ENCODE measurements at places on chromosomes 11 and 22.

- no peak for DNase-seq
Measured at GRCh38 chr11:88683024-88683423, 345.5 kb upstream of the CTSC start.

- DNase-seq, result no peak
Measured at GRCh38 chr11:110762590-110762989, 50.4 kb upstream of the ARHGAP20 start.

DNA sequence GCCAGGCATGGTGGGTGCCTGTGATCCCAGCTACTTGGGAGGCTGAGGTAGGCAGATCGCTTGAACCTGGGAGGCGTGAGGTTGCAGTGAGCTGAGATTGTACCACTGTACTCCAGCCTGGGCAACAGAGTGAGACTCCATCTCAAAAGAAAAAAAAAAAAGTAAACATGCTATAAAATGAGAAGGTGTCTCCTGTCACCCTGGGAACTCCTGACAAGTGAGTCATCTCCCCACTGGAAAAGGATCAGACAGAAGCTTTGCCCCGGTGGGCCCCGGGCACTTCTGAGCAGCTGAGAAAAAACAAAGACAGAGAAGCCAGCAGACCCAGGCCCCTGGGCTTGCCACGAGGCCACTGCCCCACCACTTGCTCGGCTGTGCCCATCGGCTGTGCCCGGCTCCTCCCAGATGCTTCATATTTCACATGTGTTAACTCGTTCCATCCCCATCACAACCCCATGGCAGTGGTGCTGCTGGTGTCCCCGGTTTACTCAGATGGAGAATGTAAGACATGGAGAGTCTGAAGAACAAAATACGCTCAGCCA lies 22.3 kb downstream of the TTLL1 start:
- DNase-seq, result no peak

- no peak for DNase-seq
Measured at GRCh38 chr11:2202071-2202899, 30.7 kb upstream of the TH start.

GRCh38 chr11:1570001-1570453 lies 2.0 kb downstream of the DUSP8 start:
- DNase-seq, result no peak

DNA sequence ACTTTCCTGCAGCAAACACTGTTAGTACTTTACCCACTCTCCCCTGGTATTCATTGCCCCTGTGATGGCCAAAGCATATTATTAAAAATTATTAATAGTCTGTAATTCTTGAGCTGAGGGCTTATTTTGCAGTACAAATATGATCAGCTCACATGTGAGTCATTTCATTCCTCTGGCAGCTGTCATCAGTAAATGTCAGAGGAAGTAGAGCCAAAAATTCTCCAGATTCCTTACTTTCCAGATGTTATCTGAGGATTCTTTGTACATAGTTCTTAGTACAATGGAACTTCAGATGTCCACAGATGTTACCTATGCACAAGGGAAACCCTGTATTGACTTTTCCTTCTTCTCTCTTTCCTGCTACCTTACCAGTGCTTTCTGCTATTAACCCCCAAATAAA lies 12.5 kb downstream of the OR5B3 start:
- no peak for DNase-seq

- peak; percentile 73 for DNase-seq
Measured at GRCh38 chr11:18012906-18013781, at the start of gene SERGEF. TSS of gene SERGEF (minus strand) at chr11:18013047. CDS start at chr11:18013010, 37 bp downstream.

- DNase-seq, result peak; percentile 22
Measured at GRCh38 chr11:16001899-16002426, 354.4 kb downstream of the SOX6 start.

DNA sequence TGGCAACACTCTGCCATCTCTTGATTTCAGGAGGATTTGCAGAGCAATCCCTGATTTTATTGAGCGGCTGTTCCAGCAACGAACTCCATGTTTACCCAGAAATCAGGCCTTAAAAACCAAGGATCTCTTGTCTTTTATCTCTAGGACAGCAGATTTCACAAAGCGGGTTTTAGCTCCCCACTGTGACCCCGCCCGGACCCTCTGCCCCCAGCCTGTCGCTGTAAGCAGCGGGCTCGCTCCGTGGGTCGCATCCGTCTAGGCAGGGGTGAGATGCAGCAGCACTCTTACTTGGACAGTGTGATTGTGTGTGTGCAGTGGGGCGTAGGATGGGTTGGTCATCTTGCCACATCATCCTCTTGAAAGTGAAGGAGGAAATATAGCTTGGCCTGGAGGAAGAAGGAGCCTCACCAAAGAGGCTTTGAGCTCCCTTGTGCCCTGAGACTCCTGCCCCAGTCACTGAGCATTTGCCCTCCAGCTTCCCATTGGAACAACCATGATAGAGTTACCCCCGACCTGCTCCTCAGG lies 189.2 kb upstream of the TBCEL start:
- DNase-seq, result no peak

GRCh38 chr11:26622181-26622580 lies 50.1 kb upstream of the MUC15 start:
- DNase-seq, result no peak

- DNase-seq, result no peak
Measured at GRCh38 chr11:45423036-45423435, 136.9 kb upstream of the SYT13 start.

GRCh38 chr22:38861170-38861876 lies 10.7 kb downstream of the CBX6 start:
- no peak for DNase-seq

DNA sequence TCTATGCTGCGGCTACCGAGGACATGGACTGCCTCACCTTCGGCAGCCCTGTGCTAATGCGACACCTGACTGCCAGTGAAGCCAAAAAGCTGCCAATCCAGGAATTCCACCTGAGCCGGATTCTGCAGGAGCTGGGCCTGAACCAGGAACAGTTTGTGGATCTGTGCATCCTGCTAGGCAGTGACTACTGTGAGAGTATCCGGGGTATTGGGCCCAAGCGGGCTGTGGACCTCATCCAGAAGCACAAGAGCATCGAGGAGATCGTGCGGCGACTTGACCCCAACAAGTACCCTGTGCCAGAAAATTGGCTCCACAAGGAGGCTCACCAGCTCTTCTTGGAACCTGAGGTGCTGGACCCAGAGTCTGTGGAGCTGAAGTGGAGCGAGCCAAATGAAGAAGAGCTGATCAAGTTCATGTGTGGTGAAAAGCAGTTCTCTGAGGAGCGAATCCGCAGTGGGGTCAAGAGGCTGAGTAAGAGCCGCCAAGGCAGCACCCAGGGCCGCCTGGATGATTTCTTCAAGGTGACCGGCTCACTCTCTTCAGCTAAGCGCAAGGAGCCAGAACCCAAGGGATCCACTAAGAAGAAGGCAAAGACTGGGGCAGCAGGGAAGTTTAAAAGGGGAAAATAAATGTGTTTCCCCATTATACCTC lies 3.3 kb downstream of the FEN1 start:
- no peak for DNase-seq

DNA sequence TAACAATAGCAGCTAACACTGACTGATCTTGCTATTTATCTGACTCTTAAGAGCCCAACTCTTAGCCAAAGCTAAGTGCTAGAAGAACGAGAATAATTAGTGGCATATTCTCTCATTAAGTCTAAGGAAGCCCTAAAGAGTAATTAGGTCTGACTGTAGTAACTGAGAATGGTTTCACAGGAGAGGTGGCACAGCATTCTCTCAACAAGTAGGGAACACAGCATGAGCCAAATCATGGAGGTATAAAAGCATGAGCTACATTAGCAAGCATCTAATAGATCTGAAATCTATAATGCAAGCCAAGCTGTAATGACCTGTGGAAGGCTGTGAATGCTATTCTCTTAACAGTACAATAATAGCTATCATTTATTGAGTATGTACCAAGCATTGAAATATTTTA lies 230.6 kb downstream of the TTC28 start:
- DNase-seq, result no peak

DNA sequence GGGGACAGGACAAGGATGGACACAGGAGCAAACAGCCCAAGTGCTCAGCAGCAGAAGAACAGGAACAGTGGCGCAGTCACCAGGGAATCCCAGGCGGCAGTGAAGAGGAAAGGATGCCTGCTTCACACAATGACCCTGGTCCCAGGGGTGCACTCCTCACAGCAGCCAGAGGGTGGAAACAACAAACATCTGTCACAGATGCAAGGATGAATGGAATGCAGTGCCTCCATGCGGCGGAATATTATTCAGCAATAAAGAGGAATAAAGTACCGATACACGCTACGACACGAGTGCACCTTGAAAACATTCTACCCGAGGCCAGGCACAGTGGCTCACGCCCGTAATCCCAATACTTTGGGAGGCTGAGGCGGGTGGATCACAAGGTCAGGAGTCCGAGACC lies 12.7 kb downstream of the CSNK1E start:
- DNase-seq, result no peak

- no peak for DNase-seq
Measured at GRCh38 chr11:10993186-10993585, 135.3 kb upstream of the ZBED5 start.

DNA sequence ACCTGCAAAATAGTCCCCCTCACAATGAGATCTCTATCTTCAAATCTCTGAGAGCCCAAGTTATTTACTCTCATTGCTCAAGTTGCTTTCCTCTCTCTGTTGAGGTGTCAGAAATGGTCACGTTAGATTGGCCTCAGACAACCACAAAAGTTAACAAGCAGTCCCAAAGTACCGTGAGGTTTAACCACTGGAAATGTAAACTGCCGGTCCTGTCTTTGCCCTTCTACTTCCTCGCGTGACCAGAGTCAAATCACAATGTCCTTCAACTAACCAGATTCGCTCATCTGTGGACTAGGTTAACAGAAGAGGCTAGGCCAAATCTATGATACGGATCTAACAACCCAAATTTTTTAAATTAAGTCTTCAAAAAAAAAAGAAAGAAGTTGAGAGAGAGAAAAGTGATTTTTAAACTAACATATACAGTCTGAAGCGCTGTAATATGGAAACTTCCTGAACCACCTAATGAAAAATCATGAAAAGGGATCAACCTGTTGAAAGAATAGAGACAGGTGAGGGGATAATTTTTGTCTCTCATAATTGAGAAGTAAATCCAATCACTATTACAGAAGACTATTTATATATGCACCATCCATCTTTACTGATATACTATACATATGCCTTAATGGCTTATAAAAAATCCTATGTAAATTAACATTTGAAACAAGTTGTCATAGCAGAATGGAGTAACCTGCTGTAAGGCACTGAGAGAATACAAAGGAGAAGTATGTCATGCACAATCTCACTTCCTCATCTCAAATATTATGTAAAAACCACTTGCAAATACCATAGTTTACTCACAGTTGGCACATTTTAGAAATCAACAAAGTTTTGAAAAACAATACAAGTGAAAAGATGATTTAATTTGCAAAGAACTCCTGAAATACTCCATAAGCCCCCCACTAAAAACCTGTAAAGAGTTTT lies 3.3 kb upstream of the JAML start:
- DNase-seq, result no peak

DNA sequence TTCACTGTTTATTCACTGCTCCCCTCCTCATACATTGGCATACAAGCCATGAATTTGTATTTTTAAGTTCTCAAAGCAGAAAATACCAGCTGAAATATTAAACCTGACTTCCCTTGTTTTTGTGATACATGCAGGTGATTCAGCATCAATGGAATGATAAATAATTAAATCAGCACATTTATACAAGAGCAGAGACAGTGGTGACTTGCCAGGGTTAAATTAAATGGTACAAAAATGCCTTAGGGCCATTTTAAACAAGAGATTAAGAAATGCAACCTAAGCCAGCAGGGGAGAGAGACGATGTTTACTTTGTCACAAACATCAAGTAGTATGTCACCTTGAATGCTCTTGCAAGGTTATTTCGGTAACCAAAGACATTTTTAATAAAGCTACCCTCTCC lies 95.9 kb upstream of the DDI1 start:
- no peak for DNase-seq

DNA sequence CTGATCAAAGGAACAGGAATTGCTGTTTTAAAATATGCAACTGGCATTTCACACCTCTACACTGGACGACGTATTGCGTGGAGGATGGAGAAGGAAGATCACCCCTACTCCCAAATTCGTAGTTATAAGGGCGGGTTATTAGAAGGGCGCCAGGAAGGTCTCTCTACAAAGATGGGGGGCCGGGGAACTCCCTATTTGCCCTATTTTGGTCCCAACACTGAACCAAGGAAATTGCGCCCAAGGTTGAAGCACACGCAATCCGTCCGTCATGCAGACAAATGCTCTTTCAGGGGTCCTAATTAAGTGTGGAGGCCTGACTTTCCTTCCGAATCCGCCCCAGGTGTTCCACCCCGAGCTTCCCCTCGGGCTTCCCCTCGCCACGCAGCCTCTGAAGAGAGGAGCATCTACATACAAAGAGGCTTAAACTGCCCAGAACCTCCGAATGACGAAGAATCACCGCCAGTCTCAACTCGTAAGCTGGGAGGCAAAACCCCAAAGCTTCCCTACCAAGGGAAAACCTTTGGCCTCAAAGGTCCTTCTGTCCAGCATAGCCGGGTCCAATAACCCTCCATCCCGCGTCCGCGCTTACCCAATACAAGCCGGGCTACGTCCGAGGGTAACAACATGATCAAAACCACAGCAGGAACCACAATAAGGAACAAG lies 396 bp downstream of the NPAT start:
- no peak for DNase-seq

DNA sequence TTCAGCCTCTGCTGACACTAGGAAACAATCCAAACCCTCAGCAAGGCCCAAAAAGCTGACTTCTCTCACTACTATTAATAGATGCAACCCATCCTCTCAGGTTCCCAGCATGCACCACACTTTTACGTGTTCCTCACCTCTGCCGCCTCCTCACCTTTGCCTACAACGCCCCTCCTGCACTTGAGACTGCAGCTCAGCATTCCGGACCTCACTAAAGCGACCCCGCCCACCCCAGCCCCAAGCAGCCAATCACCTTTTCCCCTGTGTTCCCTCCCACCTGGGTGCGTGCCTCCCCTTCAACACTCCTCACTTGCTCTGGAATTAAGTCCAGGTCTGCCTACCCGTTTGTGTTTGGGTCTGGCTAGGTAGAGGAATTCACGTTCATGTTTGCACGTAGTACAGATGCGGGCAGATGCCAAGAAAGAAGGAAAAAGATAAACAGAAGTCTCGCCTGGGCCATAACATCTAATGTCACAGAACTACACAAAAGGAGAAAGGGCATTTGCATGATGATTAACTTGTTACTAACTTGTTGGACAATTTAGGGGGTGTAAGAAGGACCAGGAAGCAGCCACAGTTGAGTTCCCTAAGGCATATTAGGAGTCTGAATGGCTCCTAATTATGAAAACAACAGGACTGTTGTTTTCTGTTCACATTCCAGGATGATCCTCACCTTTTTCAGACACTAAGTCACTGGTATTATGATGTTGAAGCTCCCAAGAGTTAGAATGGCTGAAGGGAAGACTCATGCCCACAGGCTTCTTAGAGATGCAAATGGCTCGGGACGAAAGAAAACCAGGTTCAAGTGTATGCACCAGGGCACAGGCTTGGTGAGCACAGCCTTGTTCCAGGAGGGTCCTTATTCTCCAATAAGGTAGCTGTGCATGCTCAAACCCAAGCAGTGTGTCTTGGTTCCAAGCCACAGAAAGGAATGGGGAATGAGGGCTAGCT lies 102.2 kb downstream of the MICAL3 start:
- no peak for DNase-seq

GRCh38 chr11:108909921-108910320 lies 245.1 kb downstream of the DDX10 start:
- DNase-seq, result no peak

GRCh38 chr11:65730461-65730860 lies 9.9 kb upstream of the RNASEH2C start:
- DNase-seq, result no peak
